Stimulated activated CD4-positive, alpha-beta T cell treated with anti-CD3 and anti-CD28 coated beads, Interleukin-1b, Interleukin-23, amount 100 ng/mL, for 1 hour (primary cell): ENCODE measurements at places on chromosomes 3 and 15.

- no peak for DNase-seq
Measured at GRCh38 chr3:60579734-60580133, 671.5 kb downstream of the FHIT start.

GRCh38 chr15:91263632-91264531 lies 163.8 kb downstream of the SV2B start:
- no peak for DNase-seq

- DNase-seq = no peak
Measured at GRCh38 chr3:135565546-135565945, 400.0 kb upstream of the PPP2R3A start.

- no peak for DNase-seq
Measured at GRCh38 chr3:63555767-63556166, 96.7 kb upstream of the SNTN start.

- no peak for DNase-seq
Measured at GRCh38 chr3:43512754-43513404, 108.9 kb downstream of the ANO10 start.

DNA sequence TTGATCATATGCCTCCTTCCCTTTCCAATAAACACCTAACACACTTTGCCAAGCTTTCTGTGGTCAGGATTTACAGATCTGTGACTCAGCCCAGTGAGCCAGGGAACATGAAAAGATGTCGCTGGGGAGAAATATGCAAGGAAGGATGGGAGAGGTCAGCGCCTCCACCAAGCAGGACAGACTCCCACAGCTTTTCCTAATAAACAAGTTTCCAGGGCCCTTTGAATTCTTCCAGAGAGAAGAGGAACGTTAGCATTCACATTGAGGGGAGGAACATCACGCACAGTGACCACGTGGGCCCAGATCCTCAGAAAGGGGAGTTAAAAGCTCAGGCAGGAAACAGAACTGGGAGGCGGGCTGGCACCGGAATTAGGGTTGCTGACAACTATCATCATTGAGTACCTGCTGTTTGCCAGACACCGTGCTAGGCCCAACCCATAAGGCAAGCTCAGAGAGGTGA lies 33.3 kb upstream of the MRPS22 start:
- no peak for DNase-seq

GRCh38 chr3:31081018-31081662 lies 186.7 kb upstream of the GADL1 start:
- DNase-seq = no peak

DNA sequence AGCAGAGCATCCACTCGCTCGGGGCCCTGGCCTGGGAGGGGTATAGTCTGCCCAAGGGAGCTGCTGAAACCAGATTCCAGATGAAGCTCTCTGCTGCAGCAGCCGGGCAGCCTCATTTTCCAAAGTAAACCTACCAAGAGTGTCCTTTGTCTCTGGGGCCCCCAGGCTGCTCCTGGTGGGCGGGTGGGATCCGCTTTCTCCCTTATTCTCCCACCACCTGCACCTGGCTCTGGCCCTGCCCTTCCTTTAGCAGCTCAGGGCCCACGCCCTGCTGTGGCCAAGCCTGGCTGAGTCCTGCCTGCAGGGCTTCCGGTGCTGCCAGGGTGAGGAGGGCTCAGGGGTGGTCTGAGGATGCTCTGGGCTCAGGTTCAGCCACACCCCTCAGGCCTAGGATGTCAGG lies 13.0 kb downstream of the SCN5A start:
- DNase-seq = no peak

DNA sequence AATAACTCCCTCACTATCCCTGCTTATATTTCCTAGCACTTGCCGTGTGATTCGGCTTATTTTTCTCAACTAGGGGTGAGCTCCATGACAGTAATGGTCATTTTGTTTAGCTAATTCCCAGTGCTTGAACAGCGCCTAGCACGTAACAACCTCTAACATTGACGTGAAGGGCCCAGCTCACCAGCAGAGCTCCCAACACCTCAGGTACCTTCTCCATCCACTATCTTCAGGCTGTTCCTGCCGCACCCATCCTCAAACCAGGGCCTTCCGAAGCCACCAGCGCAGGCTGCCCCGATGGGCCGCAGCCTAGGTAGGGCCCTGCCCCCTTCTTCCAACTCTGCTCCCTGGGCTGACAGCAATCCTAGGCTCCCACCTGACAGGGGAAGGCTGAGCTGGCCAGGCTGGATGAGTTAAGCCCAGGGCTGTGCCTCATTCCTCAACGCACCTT lies 751 bp upstream of the RPS17 start:
- DNase-seq = no peak

DNA sequence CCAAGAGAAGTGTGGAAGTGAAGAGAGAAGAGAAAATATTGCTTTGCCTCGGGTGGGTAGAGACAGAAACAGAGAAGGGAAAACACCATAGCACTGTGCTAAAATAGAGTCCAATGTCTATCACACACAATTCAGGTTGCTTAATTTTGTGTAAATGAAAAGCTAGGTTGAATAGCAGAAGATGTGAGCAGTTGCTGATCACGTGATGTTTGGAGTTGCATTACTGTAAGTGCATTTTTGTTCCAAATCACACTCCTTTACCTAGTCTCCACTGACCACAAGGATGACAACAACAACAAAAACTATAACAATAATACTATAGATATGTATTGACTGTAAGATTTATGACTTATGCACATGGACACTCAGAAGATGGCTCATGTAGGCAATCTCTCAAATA lies 683.2 kb downstream of the AGBL1 start:
- no peak for DNase-seq

- no peak for DNase-seq
Measured at GRCh38 chr3:186277268-186277909, 84.6 kb downstream of the DGKG start.

DNA sequence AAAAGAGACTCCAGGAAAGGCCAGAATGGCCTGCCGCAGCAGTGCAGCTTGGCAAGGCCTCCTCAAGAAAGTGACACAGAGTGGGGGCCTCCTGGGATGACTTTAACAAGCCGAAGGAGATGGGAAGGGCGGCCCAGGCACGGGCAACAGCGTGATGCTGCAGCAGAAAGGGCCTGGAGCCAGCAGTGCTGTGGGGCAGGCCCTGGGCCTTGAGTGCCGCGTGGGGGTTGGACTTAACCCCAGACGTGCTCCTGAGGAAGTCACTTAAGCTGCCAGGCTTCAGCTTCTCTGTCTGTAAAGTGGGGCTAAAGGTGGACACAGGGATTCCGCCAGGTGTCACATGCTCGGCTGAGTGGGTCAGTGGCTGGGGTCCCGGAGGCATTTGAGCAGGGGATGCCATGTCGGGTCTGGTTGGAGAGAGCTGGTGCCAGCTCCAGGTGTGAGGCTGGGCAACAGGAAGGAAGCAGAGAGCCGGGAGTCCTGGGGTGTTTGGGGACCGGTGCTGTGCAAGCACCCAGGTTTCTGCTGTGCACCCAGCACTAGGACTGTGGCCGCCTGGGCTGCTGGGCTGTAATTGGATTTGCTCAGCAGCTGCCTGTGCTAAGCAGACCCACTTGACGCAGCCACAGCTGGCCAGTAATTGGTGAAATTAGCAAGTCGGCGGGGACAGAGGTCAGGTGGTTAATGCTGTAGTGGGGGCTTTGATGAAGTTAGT lies 7.8 kb downstream of the DNAJB8 start:
- DNase-seq = no peak

- no peak for DNase-seq
Measured at GRCh38 chr3:190121383-190121782, 686 bp upstream of the P3H2 start.

- no peak for DNase-seq
Measured at GRCh38 chr3:43030162-43030935, 51.2 kb downstream of the GASK1A start.

GRCh38 chr3:72185549-72186399 lies 400.8 kb upstream of the PROK2 start:
- no peak for DNase-seq

GRCh38 chr15:82901114-82901805 lies 51.3 kb downstream of the HOMER2 start:
- no peak for DNase-seq

- DNase-seq = no peak
Measured at GRCh38 chr15:59255680-59256336, 49.2 kb downstream of the LDHAL6B start.

DNA sequence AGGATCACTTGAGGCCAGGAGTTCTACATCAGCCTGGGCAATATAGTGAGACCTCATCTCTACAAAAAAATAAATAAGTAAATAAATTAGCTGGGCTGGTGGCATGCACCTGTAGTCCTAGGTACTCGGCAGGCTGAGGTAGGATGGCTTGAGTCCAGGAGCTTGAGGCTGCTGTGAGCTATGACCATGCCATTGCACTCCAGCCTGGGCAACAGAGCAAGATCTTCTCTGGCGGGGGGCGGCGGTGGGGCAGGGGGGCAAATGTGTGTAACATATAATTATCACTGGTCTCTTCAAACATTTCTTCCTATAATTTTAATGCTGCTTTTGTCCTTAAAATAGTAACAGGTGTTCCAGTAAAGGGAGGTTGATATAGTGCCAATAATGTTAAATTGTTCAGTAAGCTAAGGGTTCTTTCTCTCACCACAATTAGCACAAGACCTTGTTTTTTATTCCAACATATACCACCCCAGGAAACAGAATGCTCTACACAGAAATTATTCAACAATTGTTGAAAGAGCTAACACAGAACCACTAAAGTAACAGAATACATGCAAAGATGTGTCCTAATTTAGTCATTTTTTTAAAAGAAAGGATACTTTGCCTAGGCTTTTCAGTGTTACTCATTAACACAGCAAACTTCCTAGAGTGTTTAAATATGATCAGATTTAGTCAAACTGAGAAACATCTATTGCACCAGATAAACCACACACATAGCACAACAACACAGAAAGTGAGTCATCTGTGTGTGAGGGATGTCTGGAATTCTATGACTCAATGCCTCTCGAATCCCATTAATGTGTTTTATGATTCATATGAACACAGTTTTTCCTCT lies 29.1 kb downstream of the ANKRD28 start:
- no peak for DNase-seq

- DNase-seq = no peak
Measured at GRCh38 chr3:156630081-156630772, 44.2 kb upstream of the TIPARP start.

DNA sequence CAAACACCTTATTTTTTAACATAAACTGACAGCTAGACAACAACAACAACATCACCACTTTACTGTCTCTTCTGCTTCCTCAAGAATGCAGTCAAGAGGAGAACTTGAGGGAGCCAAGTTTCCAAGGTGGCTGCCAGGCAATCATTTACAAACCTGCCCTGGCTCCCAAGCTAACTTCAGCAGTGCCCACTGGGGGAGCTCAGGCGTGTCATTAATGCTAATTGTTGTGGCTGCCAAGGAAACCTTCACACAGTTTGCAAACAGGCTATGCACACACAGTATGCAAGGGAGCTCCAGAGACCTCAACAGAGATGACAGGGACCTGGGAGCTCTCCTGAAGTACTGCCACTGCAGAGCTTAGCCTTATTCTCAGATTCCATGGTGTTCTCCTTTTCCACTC lies 2.1 kb downstream of the DZIP1L start:
- no peak for DNase-seq

DNA sequence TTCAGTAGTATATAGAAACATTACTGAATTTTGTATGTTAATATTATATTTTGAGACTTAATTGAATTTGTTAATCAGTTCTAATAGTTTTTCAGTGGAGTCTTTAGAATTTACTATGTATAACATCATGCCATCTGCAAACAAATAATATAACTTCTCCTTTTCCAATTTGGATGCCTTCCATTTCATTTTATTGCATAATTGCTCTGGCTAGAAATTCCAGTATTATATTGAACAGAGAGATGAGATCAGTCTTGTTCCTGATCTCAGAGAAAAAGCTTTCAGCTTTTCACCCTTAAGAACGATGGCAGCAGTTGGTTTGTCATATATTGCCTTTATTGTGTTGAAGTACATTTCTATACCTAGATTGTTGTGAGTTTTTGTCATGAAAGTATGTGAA lies 40.4 kb downstream of the OR4F15 start:
- no peak for DNase-seq

- no peak for DNase-seq
Measured at GRCh38 chr3:122104515-122105194, 49.5 kb downstream of the CD86 start.
